ENCODE measurements at places on chromosomes 16 and 17.
A peak's percentile ranks its signal among the peaks of the same experiment; 100 is the strongest.

GRCh38 chr16:89911375-89911774 lies 7.3 kb upstream of the MC1R start:
- DNase-seq = no peak

DNA sequence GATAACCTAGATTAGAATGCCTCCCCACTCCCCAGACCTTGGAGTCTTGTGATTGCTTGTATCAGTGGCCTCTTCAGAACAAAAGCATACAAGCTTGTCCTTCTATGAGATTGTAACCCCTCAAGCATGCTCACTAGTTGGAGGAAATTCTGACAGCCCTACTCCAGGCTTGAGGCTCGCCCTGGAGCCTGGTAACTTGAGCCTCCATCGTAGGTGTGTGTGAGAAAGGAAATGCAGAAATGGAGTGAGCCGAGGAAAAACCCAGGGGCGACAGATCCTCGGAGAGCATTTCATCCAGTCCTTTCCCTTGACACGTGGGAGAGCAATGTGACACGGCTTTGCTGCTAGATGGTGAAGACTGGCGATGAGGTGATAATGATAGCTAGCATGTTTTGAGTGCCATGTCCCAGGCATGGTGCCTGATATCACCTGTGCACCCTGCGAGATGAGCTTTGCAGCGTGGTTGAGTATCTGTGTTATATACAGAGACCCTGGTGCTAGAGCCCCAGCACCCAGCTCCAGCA lies 31.2 kb downstream of the GNAO1 start:
- DNase-seq = no peak

DNA sequence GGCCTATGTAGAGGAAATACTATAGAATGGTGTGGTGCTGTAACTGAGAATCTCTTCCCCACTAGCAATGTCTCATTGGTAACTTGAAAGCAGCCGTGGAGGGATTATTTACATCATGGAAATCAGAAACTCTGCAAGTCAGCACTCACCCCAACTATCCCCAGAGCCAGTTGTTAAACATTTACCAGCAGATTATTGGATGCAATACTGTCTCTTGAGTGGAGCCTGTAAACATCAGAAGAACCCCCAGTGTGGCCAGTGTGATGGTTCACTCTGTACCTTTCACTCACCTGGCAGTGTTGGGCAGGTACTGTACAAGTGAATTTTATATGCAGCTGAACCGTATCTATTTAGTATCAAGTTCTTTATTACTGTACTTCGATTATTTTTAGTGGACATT lies 299.8 kb upstream of the SALL1 start:
- no peak for DNase-seq

DNA sequence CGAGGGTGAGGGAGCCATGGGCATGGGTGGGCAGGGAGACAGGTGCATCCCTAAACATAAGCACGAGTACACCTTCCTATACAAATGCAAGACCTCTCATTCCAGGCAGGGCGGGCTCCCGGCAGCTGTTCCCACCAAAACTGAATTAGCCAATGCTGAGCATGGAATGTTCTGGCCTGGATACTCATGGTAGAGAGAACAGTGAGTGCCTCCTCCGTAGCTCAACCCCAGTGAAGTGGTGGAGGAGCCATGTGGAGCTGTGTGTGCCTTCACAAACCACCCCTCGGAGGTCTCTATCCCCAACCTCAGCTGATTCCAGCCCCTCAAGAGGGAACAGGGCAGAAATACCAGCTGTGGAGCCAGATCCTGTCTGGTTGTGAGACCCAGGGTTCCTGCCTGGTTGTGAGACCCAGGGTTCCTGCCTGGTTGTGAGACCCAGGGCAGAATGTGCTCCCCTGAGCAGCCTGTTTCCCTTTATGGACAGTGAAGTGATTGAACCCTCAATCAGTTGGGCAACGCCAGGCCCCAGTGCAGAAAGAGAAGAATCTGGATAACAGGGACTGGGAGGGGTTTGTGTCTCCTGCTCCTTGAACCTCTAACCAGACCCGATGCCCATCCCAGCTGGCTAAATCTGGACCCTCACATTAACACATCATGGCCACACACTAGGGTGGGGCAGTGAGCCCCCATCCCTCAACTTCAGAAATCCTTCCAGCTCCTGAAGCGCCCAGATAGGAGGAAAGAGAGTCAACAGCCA lies 2.4 kb upstream of the CDH16 start:
- no peak for DNase-seq

GRCh38 chr16:65213866-65214595 lies 92.2 kb upstream of the CDH11 start:
- DNase-seq = no peak

DNA sequence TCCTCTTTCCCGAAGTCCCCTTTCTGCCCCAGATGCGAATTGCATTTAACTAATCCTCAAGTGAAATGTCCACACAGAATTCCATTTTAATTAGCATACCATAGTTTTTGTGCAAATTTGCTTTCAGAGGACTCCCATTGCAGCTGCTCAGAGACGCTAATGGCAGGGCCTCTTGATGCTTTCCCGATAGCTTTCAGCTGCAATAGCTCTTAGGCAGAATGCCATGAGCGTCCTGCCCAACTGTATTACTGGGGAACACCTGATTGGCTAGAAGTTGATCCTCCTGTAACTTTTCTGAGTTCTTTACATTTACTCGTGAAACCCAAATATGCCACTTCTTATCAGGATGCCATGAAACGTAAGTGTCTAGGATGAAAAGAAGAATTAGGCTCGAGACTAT lies 203.0 kb downstream of the UTP18 start:
- no peak for DNase-seq

- DNase-seq = no peak
These were observed 6.6 kb downstream of the ERN2 start for GRCh38 chr16:23706439-23706838.

DNA sequence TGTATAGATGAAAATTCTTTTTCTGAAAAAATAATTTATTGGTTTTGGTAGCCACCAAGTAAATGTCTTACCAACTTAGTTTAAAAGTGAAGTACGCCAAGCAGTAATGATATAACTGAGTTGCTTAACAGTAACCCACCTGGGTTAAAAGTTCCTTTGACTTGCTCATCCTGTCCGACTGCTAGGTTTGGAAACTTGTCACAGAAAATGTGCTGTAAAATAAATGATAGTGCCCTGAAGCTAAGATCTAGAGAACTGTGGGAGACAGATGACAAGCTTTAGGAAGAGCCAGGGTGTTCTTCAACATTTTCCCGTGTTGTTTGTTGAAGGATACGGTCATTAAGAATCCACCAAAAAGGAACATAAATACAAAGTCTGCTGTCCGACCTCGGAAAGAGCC lies 5.0 kb downstream of the DERL2 start:
- no peak for DNase-seq

DNA sequence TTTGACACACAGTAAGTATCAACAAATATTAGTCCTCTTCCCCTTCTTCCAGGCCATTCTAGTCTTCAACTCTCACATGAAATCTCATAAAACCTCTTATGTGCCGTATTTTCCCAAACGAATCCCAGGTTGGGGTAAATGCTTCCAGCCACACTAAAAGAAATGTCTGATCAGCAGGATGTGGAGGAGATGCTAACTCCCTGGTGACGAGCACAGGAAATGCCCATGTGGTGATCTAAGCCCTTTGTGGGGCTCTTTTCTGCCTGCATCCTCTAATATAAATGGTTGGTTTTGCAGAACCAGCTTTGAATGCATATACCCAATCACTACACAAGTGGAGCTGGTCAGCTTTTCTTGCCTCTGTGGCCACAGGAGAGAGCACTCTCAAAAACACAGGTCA lies 498.2 kb upstream of the ERCC4 start:
- peak; percentile 43 for DNase-seq

GRCh38 chr16:74769586-74770190 lies 4.9 kb downstream of the FA2H start:
- DNase-seq = no peak

DNA sequence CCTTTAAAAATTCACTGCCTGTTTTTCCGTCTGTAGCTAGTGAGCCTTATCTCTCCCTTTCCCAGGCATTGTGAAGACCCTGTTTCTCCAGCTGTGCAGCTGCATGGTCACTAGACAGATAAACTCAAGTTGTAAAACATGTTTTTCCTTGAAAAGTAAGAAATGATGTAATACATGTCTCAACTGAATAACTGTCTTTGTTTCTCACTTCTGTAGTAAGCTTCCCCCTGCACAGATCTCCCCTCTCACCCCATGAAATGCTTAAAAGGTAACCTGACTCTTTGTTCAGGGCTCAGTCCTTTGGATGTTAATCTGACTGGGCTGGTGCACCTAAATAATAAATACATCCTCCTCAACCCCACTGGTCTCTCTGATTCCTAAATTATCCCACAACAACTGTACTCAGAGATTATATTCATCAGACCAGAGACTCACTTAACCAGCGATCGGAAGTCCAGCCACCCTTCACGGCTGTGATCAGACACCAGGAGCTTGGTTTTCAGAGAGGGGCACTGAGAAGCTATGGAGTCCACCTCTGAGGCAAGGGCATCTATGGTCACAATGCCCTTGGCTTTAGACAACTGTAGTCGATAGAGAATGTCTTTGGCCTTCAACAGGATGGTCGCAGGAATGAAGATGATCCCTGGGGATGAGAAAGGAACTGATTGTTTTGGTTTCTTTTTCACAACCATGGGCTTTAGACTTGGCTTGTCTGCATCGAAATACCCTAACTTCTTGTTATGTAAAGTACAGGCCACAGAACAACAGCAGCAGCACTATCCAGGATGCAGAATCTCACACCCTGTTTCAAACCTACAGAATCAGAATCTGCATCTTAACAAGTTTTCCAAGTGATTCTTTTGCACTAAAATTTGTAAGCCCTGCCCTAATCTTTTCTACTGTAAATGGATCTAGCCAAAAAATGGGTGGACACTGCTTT lies 15.4 kb downstream of the ACSM1 start:
- no peak for DNase-seq

GRCh38 chr17:69093279-69093789 lies 32.6 kb upstream of the ABCA9 start:
- DNase-seq = no peak

GRCh38 chr16:89241187-89242007 lies 23.9 kb downstream of the ZNF778 start:
- DNase-seq = peak; percentile 63

DNA sequence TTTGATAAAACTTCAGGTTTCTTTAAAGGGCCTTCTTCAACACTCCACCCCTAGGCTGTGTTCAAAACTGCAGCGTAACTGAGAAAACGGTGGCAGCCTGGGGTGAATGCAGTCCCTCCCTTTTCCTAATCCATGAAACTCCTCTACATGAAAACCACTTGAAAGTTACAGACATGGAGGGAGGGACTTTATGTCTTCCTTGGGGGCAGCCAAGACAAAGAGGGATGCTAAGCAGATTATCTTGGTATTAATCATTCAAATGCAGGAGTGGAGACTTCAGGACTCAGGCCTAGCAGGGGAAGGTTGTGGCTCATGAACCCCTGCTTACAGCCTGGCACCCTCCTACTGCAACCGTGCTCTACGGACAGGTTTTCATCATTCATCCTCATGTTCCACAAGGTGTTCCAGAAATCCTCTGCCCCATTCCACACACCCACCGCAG lies 46.8 kb downstream of the RNF112 start:
- no peak for DNase-seq

DNA sequence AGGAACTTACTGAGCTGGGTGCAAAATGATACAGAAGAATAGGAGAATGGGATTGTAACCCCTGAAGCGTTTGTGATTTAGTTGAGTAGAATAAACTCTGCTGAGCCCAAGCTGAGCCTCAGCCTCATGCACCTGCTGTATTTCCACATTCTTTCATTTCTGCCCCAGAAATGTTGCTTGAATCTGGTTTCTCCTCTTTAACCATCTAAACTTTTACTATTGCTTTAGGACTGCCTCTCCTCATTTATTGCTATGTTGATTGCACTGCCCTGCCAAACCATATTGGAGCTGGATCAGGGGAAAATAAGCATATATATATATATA lies 64.8 kb downstream of the PITPNC1 start:
- no peak for DNase-seq

- no peak for DNase-seq
These were observed 17.2 kb upstream of the RABEP1 start for GRCh38 chr17:5264893-5265292.

DNA sequence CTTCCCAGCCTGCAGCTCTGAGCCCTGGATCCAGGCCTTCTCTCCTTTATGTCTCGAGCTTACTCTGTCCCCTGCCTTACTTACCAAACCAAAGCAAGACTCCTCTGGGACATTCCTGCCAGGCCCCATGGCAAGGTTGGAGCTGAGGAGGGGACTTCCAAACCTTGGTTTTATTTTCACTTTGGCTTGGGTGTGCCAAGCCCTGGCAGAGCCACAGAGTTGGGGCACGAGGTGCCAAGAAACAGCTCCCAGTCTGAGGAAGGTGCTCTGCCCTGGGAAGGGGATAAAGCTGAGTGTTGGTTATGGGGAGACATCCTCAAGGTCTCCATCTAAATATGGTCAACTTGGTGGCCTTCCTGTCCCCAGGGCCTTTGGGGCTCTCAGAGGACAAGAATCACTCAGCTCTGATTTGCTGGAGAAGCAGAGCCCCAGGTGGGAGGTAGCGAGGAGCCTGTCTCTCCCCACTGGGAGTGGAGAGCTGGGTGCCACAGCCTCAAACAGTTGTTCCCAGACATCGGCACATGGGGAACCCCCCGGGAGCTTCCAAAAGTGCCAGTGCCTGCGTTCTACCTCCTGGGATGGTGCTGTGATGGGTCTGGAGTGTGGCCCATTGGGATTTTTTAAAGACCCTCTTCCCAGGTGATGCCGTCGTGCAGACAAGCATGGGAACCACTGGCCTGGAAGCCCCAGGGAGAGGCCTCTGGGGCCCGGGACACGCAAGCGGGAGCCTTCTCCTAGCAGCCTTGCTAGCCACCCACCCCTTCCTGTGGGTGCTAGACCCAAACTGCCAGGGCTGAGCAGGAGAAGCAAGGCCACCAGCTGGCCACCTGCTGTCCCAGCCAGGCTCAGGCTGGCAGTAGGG lies 10.3 kb downstream of the NLRC5 start:
- no peak for DNase-seq

GRCh38 chr17:65389949-65390348 lies 171.5 kb downstream of the AXIN2 start:
- peak; percentile 55 for DNase-seq

DNA sequence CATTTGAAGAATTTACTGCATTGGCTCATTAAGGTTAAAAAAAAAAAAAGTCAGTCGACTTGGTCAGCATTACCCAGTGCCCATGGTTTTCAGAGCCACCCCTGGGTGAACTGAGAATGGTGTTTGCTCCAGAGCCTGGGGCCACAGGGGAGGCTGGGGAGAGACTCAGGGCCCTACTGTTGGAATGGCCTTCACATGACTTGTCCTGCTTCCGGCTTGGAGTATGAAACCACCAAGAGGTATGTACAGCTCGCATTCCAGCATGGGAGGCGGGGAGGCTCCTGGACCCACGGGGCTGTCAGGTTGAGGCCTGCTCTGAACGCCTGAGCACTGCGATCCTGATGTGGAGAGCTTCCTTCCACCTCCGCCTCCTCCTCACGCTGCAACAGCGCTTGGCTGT lies 36.8 kb downstream of the MSI2 start:
- DNase-seq = no peak

DNA sequence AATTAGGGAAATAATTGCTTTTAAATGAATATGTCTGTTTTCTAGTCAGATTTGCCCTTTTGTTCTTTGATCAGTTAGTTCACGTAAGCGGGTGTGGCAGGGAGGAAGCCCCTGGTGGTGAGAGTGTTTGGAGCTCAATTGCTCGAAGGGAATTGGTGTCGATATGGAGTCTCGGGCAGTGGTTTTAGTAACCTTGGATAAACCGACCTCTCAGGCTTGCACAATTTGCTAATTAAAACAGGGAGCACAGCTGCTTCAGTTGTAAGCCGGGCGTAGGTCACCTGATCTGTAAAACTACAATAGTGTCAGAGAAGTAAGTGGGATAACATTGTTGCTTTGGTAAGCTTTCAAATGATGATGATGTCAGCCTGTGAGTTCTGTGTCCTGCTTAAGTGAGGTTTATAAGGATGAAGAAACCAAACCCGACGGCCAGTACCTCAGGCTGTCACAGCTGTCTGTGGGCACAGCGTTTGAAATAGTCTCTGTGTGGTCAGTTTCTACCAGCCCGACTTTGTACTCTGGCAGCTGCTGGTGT lies 2.9 kb downstream of the ZNF750 start:
- DNase-seq = no peak
